ENCODE measurements at places on chromosomes 12 and 14. TPM values are rescaled to one million over a fixed set of nuclear protein-coding genes. Genes with fewer than 3 reads are reported as not detected.

GRCh38 chr14:96138241-96138640 is 66.4 kb upstream of the BDKRB2 start:
- H3K4me3 ChIP-seq: no peak overlapping the region
- H3K36me3 ChIP-seq: no peaks in the 10 kb centered on the region
- H3K27ac ChIP-seq: no peak overlapping the region
- peaks cover 16% of the 10 kb centered on the region for H3K27me3 ChIP-seq
- no peaks in the 10 kb centered on the region for H3K4me1 ChIP-seq
- no peak for DNase-seq

DNA sequence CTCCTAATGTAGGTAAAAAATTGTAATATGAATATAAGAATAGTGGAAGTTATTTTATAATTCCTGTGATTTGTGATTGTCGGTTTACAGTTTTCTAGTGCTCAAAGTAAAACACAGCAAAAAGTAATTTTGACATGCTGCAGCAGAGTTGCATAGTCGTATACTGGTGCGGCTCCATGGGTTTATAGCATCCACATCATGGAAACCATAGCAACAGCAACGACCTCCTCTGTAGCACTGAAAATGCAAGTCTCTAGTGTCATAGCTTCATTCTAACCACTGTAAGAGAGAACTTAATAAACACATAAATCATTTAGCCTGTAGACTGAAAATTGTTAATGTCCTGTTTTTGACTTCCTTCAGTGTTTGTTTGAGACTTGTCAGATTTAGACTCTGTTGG is 574.3 kb downstream of the KCNH5 start:
- H3K36me3 ChIP-seq: no peaks in the 10 kb centered on the region
- DNase-seq: no peak
- H3K4me1 ChIP-seq: no peaks in the 10 kb centered on the region
- no peak overlapping the region for H3K27ac ChIP-seq
- no peaks in the 10 kb centered on the region for H3K27me3 ChIP-seq

DNA sequence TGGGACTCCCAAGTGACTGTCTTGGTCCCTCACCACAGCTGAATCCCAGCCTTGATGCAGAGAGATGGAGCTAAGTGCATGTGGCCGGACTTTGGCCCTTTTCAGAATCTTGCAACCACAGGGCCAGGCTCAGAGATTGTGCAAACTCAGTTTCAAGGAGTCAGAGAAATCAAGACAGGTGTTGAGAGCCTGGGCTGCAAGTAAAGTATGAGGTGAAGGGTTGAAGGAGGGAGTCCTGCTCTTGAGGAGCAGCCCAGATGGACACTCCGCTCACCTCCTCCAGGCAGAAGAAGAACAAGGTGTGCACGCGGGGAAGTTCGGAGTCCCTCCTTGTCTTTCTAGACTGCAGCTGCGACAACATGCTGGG is 6.3 kb upstream of the BMP4 start:
- no peaks in the 10 kb centered on the region for H3K36me3 ChIP-seq
- peaks cover 9% of the 10 kb centered on the region for H3K4me1 ChIP-seq
- no peak for DNase-seq
- peaks cover 40% of the 10 kb centered on the region for H3K27me3 ChIP-seq

- no peaks in the 10 kb centered on the region for H3K36me3 ChIP-seq
- no peak overlapping the region for H3K27ac ChIP-seq
- no peak for DNase-seq
- H3K27me3 ChIP-seq: peaks cover 24% of the 10 kb centered on the region
- no peak overlapping the region for H3K4me3 ChIP-seq
These were observed 380.9 kb downstream of the TMEM121 start for GRCh38 chr14:105907276-105907675.

GRCh38 chr12:40583743-40584142 is 108.5 kb upstream of the CNTN1 start:
- H3K4me1 ChIP-seq: no peaks in the 10 kb centered on the region
- no peak overlapping the region for H3K4me3 ChIP-seq
- no peak for DNase-seq
- H3K36me3 ChIP-seq: no peaks in the 10 kb centered on the region
- H3K27ac ChIP-seq: no peak overlapping the region

- H3K4me1 ChIP-seq: no peaks in the 10 kb centered on the region
- no peak overlapping the region for H3K27ac ChIP-seq
- H3K36me3 ChIP-seq: no peaks in the 10 kb centered on the region
- peaks cover 13% of the 10 kb centered on the region for H3K27me3 ChIP-seq
- no peak for DNase-seq
These were observed 33.3 kb upstream of the CLMN start for GRCh38 chr14:95353007-95353406.

- no peaks in the 10 kb centered on the region for H3K36me3 ChIP-seq
- DNase-seq: no peak
- H3K4me1 ChIP-seq: no peaks in the 10 kb centered on the region
- H3K27me3 ChIP-seq: no peaks in the 10 kb centered on the region
- no peak overlapping the region for H3K4me3 ChIP-seq
These were observed 173.8 kb upstream of the RASSF8 start for GRCh38 chr12:25784669-25785068.

- no peak overlapping the region for H3K27ac ChIP-seq
- H3K36me3 ChIP-seq: no peaks in the 10 kb centered on the region
- no peak overlapping the region for H3K4me3 ChIP-seq
- DNase-seq: no peak
- H3K4me1 ChIP-seq: no peaks in the 10 kb centered on the region
- H3K27me3 ChIP-seq: no peaks in the 10 kb centered on the region
These were observed 441.5 kb downstream of the PDZRN4 start for GRCh38 chr12:41629611-41630010.

- H3K4me3 ChIP-seq: no peak overlapping the region
- no peak for DNase-seq
- no peak overlapping the region for H3K27ac ChIP-seq
- H3K27me3 ChIP-seq: peaks cover 7% of the 10 kb centered on the region
These were observed 139.4 kb upstream of the KRR1 start for GRCh38 chr12:75650595-75651341.

DNA sequence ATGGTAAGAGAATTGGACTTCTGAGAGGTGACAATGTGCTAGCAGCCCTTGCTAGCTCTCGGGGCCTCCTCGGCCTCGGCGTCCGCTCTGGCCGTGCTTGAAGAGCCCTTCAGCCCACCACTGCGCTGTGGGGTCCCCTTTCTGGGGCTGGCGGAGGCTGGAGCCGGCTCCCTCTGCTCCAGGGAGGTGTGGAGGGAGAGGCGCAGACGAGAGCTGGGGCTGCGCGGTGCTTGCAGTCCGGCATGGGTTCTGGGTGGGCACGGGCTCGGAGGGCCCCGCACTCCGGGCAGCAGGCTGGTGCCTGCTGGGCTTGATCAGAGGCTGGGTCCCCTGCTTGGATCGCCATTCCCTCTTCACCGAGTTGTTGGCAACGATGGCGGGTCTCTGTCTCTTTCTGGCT is 226.4 kb upstream of the AMIGO2 start:
- peaks cover 84% of the 10 kb centered on the region for H3K4me1 ChIP-seq
- H3K36me3 ChIP-seq: peaks cover 47% of the 10 kb centered on the region
- DNase-seq: no peak
- peak overlapping the region; percentile 82 for H3K4me3 ChIP-seq

DNA sequence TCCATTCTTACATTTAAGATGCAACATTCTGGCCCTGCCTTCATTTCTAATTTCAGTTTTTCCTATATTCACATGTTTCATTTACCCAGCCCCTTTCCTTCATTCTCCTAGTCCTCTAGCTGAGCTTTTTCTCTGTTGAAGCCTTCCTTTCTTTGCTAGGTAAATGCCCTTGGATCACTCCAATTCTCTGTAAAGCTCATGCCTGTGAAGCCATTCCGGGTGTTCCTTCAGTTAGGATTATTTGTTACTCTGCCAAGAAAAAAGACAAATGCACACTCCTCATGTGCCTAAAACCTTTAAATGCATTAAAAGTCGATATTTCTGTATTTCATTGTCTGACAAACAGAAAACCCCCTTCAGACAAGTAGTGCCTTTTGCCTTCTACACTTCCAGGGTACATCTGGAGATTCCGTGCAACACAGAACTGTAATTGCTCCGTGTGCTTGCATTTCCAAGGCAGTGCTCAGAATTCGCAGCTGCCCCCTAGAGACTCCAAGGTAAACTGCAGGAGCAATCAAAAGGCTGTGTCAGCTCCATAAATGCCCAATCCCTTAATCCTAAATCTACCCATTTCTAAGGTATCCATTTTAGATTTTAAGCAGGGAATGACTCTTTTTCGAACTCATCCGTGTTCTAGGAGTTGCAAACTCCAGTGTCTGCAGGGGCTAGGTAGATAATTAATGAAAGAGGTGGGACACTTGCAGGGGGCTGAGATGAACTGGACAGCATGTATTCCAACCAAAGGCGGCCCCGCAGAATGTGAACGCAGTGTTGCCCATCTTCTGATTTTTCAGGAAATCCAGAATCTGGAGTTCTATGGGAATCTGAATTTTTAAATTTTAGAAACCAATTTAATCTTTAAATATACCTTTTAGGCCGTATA is 320.2 kb downstream of the GRIN2B start:
- H3K36me3 ChIP-seq: no peaks in the 10 kb centered on the region
- peak; percentile 30 for DNase-seq
- H3K27me3 ChIP-seq: no peaks in the 10 kb centered on the region
- no peak overlapping the region for H3K4me3 ChIP-seq
- no peaks in the 10 kb centered on the region for H3K4me1 ChIP-seq
- H3K27ac ChIP-seq: no peak overlapping the region

- H3K27me3 ChIP-seq: no peaks in the 10 kb centered on the region
- no peak overlapping the region for H3K4me3 ChIP-seq
- peaks cover 5% of the 10 kb centered on the region for H3K36me3 ChIP-seq
- DNase-seq: no peak
- H3K4me1 ChIP-seq: peaks cover 26% of the 10 kb centered on the region
These were observed 50.4 kb downstream of the ACADS start for GRCh38 chr12:120775862-120776552.

- H3K27me3 ChIP-seq: no peaks in the 10 kb centered on the region
- no peak overlapping the region for H3K4me3 ChIP-seq
- H3K4me1 ChIP-seq: peaks cover 31% of the 10 kb centered on the region
These were observed 19.8 kb downstream of the VASH1 start for GRCh38 chr14:76780875-76781647.

- no peaks in the 10 kb centered on the region for H3K36me3 ChIP-seq
- no peaks in the 10 kb centered on the region for H3K27me3 ChIP-seq
- no peak for DNase-seq
- H3K4me3 ChIP-seq: no peak overlapping the region
- H3K27ac ChIP-seq: no peak overlapping the region
These were observed 118.3 kb downstream of the MGAT4C start for GRCh38 chr12:86137936-86138335.

DNA sequence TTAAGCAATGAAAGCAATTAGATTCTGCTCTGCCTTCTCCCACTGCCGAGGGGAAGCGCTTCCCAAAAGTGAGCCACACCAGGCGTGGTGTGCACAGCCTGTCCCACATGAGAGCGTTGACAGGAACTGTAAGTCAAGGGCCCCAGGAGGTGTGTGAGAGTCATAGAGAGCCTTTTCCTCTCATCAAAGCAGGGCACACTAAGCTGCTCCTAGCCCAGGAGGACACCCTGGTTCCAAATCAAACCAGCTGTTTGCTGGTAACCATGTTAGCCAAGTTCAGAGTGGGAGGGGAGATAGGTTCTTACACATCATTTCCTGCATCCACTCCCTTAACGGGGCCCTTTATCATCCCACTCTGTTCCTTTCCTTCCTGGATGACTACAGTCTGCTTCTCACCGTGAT is 98.3 kb downstream of the SPTSSA start:
- H3K4me1 ChIP-seq: no peaks in the 10 kb centered on the region
- H3K36me3 ChIP-seq: no peaks in the 10 kb centered on the region
- H3K27me3 ChIP-seq: peaks cover 13% of the 10 kb centered on the region
- H3K27ac ChIP-seq: no peak overlapping the region

GRCh38 chr14:67556671-67557070 is 23.6 kb downstream of the PLEKHH1 start:
- DNase-seq: no peak
- no peak overlapping the region for H3K27ac ChIP-seq
- no peaks in the 10 kb centered on the region for H3K27me3 ChIP-seq
- H3K4me1 ChIP-seq: no peaks in the 10 kb centered on the region

DNA sequence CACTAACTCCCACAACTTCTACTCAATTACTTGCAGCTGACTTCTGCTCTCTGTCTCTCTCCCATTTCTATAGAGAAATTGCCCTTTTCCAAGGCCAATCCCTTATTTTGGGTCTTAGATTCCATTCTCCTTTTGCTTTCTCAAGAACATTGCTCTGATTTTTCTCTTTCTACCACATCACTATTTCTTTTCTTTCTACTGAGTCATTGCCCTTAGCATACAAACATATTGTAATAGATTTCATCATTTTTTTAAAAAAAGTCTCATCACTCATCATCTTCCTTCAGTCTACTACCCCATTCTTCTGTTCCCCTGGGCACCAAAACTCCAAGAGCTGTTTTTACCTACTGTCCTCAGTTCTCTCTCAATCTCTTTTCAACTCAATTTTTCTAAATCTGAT is 4.4 kb upstream of the KCNA1 start:
- H3K27ac ChIP-seq: no peak overlapping the region
- DNase-seq: no peak
- H3K27me3 ChIP-seq: peaks cover 23% of the 10 kb centered on the region
- H3K4me3 ChIP-seq: no peak overlapping the region
- H3K4me1 ChIP-seq: peaks cover 9% of the 10 kb centered on the region

GRCh38 chr12:24791622-24792021 is 157.3 kb downstream of the BCAT1 start:
- DNase-seq: no peak
- peak overlapping the region; percentile 19 for H3K27ac ChIP-seq
- H3K27me3 ChIP-seq: peaks cover 1% of the 10 kb centered on the region
- H3K4me1 ChIP-seq: peaks cover 31% of the 10 kb centered on the region
- no peaks in the 10 kb centered on the region for H3K36me3 ChIP-seq

GRCh38 chr12:123943816-123944215 is 28.8 kb downstream of the CCDC92 start:
- H3K27me3 ChIP-seq: no peaks in the 10 kb centered on the region
- peaks cover 19% of the 10 kb centered on the region for H3K36me3 ChIP-seq
- H3K4me3 ChIP-seq: no peak overlapping the region
- no peak overlapping the region for H3K27ac ChIP-seq
- no peak for DNase-seq
- peaks cover 4% of the 10 kb centered on the region for H3K4me1 ChIP-seq

GRCh38 chr12:104058802-104059201 is 5.5 kb upstream of the HCFC2 start:
- no peak overlapping the region for H3K27ac ChIP-seq
- no peak for DNase-seq
- no peaks in the 10 kb centered on the region for H3K36me3 ChIP-seq

DNA sequence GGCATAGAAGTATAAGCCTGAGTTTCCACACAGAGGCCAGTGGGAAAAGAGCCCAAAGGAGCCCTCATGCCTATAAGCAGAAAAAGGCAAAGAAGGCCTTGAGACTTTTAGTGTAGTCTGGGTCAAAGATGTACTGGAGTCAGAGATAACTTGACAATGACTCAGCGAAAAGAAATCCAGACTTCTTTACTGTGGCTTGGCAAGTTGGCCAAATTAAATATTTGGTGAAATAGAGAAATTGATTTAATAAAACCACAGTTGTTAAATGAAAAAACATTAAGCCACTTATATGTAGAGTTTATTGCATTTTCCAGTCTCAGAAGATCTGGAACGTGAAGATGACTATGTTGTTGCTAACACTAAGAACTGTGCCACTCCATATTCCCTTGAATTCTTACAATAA is 105.1 kb downstream of the TMTC3 start:
- no peak for DNase-seq
- H3K27me3 ChIP-seq: peaks cover 13% of the 10 kb centered on the region
- H3K4me3 ChIP-seq: no peak overlapping the region

The OR2AP1 gene
- not detected for total RNA-seq

The A2M gene
- not detected for total RNA-seq

The FLVCR2 gene
- 2.8 TPM for total RNA-seq

The TEDC1 gene
- total RNA-seq: 40.2 TPM

The CMKLR1 gene
- total RNA-seq: not detected

The STON2 gene
- 0.34 TPM for total RNA-seq

The C1QL4 gene
- total RNA-seq: not detected

The IFT43 gene
- total RNA-seq: 14.1 TPM

The MANSC4 gene
- total RNA-seq: not detected

The GYS2 gene
- total RNA-seq: not detected

The JDP2 gene
- 1.8 TPM for total RNA-seq
